Stimulated activated CD4-positive, alpha-beta T cell treated with anti-CD3 and anti-CD28 coated beads, Interleukin-1b, Interleukin-23, amount 100 ng/mL, for 48 hours (primary cell): ENCODE measurements at places on chromosomes 7 and 10.

DNA sequence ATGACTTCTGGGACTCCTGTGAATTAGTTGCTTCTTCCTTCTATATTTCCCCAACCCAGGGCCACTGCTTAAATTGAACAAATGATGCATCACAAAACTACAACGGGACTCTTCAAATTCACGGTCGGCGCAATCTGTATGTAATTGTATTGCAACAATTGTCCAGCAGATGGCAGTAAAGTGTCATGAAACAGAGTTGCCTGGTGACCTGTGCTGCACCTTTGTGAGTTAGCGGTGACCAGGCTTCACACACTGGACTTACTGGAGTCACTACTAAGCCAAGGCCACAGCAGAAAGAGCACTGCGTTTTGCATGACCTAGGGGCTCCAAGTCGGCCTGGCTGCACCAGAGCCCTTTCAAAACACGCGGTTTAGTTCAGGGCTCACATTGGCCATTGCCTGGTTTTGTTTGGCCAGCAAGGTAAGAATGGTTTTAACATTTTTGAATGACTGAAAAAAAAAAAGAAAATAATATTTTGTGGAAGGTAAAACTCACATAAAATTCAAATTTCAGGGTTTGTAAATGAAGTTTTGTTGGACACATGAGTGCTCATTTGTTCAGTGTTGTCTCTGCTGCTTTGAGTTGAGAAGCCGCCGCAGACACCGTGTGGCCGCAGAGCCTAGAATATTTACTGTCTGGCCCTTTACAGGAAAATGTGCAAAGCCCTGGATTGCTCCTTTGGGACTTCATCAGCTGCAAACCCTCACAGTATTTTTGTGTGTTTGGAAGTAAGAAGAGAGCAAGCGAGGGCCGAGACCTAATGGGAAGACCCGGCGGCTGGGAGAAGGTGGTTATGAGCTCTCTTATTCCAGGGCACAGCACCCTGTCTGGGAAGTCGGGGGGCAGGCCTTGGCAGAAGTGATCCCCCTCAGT, 23.2 kb upstream of the ZNF32 start:
- peak; percentile 19 for DNase-seq

DNA sequence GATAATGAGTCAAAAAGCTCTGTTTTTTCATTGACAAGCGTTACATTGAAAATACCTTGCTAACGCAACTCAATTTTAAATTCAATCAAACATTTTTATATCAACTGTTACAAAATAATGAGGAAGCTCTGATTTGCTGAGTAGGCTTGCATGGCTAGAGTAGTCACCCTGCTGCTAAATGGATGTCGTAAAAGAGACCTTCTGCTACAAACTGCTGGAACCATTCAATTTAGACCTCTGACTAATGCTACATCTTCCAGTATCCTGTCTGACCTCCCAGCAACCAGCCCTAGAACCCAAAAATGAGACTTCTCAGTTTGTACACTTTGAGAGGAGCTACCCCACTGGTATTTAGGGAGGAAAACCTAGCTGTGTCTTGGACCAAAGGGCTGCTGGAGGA, 84.0 kb upstream of the ELMO1 start:
- DNase-seq = no peak

DNA sequence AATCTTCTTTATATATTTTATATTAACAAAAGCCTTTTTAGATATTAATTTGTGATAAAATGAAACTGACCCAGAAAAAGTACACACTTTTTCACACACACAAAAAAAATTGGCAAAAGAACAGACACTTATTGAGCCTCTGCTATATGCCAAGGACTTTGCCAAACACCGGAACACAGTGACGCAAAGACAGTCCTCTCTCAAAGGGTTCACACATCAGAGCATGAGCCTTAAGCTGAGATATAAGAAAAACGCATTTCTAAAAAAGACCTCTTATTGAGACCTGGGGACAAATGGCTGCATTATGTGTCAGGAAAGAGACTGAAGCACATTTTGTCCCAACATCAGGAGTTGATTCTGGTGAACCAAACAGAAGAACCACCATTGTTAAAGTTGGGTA, 24.0 kb upstream of the ABCB4 start:
- DNase-seq = no peak

DNA sequence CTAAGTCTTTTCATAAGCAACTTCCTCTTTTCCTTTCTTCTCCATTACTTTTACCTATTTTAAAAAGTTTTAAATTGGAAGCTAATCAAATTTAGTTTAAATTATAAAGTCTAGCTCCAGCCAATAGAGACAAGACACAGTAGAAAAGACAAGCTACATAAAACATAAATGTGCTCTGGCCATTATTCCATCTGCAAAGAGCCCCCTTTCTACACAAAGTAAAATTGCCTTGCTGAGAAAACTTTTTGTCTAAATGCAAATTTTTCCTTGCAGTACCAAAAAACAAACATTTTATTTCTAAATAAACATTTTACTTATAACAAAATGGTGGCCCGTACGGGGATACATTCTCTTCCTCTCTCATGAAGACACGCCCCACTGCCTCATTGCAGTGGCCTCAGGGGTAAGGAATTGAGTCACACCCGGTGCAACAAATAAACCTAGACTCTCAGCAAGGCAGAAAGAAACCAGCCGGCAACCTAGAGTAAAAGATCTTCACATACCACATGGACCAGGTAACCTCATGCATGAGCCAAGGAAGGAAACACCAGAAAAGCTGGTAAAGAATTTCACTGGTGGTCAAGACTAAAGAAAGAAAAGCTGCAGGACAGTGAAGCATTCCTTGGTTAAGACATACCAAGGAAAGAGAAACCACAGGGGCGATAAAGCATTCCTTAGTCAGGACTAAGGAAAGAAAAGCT, 71.6 kb upstream of the ZNF746 start:
- no peak for DNase-seq

- no peak for DNase-seq
Observed at GRCh38 chr10:76583711-76584161, 1053.9 kb downstream of the KCNMA1 start.

GRCh38 chr7:128153436-128153835, 87.6 kb upstream of the LEP start:
- DNase-seq = no peak

- DNase-seq = no peak
Observed at GRCh38 chr10:63105225-63106110, 27.7 kb upstream of the NRBF2 start.

GRCh38 chr10:124641282-124642087, 102.7 kb downstream of the FAM53B start:
- peak; percentile 58 for DNase-seq
